ENCODE measurements at places on chromosomes 2 and 18. TPM values are rescaled to one million over a fixed set of nuclear protein-coding genes. Genes with fewer than 3 reads are reported as not detected.

Gene CERKL
- total RNA-seq = not detected

Gene TTC39C
- 48.9 TPM for total RNA-seq

Gene MAL
- 63.5 TPM for total RNA-seq

Gene ANKRD23
- total RNA-seq = 5.8 TPM

Gene TUBA4B
- total RNA-seq = not detected

Gene TRABD2A
- total RNA-seq = 30.1 TPM

Measured in activated CD4-positive, alpha-beta memory T cell treated with anti-CD3 and anti-CD28 coated beads for 36 hours (primary cell).